H7 (cell line): ENCODE measurements at places on chromosomes 1 and 21.

DNA sequence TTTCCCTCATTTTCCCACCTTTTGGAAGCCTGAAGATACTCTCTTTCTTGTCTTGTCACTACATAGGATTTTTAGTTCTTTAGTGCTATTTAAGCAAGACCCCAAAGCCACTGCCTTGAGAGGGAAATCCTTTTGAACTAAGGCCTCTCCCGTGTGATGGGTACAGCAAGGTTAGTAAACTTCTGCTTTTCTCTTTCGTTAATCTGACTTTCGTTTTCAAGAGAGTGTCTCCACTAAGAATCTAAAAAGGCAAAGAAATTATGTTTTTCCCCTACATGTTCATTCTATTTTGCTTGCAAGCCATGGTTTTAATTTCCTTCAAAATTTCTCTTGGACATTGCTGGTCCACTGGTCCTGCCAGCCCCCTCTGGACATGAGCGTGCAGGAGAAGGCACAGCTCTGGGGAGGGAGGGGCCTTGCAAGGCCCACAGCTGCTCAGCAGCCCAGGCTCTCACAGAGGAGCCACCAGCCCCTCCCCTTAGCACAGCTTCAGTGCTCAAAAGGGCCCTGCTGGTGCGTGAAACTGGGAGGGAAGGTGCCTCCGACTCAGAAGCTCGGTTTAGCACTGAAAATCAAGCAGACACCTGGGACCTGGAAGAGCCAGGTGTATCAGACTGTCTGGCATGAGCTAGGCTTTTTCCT lies 210.9 kb upstream of the GALNT2 start:
- DNase-seq = peak; percentile 49

DNA sequence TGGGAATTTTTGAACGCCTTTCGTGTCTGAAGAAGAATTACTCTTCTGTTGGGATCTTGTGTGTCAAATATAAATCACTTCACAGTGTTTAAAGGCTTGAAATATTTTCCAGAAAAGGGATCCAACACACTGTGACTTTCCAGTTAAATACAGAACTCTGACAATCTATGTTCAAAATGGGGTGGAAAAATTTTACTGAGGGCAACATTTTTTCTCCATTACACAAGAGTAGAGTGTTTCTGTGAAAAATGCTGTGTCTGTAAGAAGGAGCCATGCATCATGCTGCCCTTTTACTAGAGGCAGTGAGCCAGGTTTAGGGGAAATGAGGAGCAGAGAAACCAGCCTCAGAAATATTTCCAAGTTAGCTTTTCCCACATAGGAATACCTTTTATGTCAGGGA lies 86.5 kb downstream of the VPS13D start:
- DNase-seq = no peak

GRCh38 chr1:47912756-47913155 lies 84.4 kb downstream of the TRABD2B start:
- no peak for DNase-seq

GRCh38 chr1:27301052-27301422 lies 20.9 kb upstream of the TMEM222 start:
- DNase-seq = no peak

GRCh38 chr1:229434005-229434640 lies at the start of gene ACTA1:
ACTA1 (minus strand) TSS chr1:229434094; CDS start chr1:229433115, 979 bp downstream.
- DNase-seq = peak; percentile 81

GRCh38 chr1:90347366-90347765 lies 352.5 kb downstream of the ZNF326 start:
- DNase-seq = no peak
